ENCODE measurements at places on chromosomes 2 and 18.

GRCh38 chr2:16656784-16657391, 8.7 kb downstream of the CYRIA start:
- no peak for DNase-seq

- no peak for DNase-seq
These were observed 1347.4 kb upstream of the PIK3C3 start for GRCh38 chr18:40607542-40608148.

DNA sequence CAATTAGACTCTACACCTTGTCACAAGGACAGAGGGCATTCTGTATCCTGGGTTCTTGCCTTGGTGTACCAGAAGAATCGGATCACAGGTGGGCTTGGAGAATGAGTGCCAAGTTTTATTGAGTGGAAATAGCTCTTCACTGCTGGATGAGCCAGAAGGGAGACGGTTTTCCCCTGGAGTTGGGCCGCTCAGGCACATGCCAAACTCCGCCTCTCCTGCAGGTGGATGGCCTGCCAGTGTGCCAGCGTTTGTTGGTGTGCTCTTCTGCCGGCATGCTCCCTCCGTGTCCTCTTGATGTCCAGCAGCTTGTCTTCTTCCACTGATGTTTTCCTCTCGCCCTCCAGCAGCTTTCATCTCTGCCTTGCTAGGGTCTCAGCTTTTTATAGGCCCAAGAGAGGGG, 115.5 kb upstream of the RAB27B start:
- no peak for DNase-seq

DNA sequence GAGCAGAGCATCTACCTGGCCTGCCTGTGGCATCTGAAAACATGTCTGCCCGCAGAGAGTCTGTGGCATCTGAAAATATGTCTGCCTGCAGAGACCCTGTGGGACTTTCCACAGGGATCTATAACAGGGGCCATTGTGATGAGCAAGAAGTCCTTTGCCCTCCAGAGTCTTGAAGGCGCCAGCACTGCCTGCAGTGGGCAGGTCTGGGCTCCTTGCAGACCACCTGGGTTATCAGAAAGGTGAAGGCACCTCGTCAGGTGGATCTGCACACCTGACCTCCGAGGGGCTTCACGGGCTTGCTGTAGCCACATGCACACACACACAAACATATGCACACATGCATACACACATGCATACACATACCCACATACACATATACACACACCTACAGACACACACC, 189.5 kb upstream of the HDAC4 start:
- no peak for DNase-seq

- no peak for DNase-seq
These were observed 32.3 kb upstream of the ASPRV1 start for GRCh38 chr2:69993708-69994107.

DNA sequence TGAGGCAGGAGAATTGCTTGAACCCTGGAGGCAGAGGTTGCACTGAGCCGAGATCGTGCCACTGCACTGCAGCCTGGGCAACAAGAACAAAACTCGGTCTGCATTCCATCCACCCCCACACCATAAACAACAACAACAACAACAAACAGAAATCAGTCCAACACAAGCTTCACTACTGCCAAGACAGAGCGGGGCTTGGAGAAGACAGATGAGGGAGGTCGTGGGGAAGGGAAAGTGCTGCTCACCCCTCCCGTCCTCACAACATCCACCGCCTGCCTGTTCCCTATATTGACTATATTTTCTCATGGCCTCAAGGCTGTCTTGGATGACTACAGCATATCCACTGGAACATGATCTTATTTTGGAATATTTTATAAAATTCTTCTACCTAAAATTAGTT, 137.6 kb upstream of the TTC39C start:
- no peak for DNase-seq

DNA sequence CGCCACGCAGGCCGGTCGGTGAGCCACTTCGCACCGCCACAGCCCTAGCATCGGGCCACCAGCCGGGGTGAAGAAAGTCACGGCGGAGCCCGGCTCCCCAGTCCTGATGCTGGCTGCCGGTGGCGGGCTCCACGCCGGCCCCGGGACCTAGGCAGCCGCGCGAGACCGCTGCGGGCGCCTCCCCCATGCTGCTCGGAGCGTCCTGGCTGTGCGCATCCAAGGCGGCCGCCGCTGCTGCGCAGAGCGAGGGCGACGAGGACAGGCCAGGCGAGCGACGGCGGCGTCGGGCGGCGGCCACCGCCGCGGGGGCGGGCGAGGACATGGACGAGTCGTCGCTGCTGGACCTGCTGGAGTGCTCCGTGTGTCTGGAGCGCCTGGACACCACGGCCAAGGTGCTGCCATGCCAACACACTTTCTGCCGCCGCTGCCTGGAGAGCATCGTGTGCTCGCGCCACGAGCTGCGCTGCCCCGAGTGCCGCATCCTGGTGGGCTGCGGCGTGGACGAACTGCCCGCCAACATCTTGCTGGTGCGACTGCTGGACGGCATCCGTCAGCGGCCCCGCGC, 433 bp downstream of the SH3RF3 start:
- peak; percentile 69 for DNase-seq

- no peak for DNase-seq
These were observed 10.8 kb downstream of the GPR35 start for GRCh38 chr2:240635998-240636547.

DNA sequence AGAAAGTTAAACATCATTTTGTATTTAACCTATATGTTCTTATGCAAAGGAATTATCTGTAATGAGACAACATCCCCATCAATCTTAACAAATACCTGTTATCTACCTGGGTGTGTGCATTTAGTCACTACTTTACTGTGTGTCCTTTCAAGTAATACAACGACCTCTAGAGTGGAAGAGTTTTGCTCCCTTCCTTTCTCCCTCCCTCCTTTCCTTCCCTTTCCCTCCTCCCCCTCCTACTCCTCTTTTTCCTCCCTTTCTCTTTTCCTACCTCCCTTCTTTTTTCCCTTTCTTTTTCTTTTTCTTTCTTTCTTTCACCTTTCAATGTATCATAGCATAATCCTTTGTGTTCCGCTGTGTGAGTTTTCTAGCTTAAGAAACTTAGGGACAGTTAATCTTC, 532.3 kb downstream of the SLC4A3 start:
- DNase-seq: no peak

GRCh38 chr18:44871771-44872170, 191.1 kb downstream of the SETBP1 start:
- no peak for DNase-seq

- DNase-seq: no peak
These were observed 1.2 kb upstream of the MAPRE3 start for GRCh38 chr2:26969077-26969844.

GRCh38 chr2:56239437-56239836, 55.6 kb downstream of the CCDC85A start:
- DNase-seq: no peak

- DNase-seq: no peak
These were observed 270.0 kb downstream of the CYP26B1 start for GRCh38 chr2:71877636-71878035.

DNA sequence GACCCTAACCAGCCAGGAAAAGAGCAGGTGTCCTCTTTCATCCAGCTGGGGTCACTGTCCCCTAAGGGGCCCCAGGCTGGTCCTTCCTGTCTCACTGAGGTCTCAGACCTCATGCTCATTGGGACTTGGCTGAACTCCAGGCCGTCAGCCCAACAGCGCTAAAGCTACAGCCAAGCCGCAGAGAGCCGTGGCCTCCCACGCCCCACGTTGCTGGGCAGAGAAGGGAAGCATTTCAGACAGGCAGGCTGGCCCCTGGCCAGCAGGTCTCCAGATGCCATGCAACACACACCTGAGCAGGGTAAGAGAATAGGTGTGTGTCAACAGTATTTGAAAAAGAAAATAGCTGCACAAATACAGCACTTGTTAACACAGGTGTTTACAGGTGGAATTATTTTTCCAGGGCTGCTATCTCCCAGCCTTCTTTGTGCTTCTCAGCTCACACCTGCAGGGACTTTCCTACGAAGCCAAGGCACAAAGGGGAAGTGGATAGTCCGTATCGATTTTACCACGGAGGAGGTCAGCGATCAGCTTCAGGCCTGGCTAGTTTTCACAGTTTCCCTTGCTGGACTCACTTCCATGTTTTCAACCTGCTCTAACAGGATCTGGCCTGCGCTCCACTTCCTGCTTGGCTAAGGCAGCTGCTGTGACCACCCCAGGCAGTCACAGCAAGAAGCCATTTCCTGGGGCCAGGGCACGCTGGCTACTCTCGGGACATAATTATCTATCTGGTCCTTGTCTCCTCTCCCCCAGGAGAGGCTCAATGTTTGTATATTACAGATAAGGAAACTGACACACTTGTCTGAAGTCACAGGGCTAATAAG, 156.1 kb upstream of the ID2 start:
- DNase-seq: peak; percentile 46

DNA sequence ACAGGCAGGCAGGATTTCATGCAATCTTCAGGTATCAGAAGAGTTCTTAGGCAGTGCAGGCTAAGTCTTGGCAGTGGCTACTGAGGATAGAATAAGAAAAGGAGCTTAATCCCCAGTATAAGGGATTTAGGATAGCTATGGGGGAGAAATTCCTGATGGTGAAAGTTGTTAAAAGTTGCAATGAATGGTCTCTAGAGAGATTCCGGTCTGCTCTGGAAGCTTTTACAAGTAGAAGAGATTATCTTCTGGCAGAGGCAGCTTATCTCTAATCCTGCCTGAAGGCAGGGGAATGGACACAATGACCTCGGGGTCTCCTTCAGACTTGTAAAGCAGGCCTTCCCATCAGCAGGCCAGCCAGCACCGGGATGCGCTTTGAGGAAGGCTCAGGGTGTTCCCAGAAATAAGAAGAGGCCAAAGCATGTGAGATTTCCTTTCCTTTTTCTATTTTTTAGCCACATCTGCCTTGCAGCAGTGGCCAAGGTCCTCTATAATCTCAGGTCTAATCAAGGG, 253.9 kb upstream of the KLHL29 start:
- no peak for DNase-seq

DNA sequence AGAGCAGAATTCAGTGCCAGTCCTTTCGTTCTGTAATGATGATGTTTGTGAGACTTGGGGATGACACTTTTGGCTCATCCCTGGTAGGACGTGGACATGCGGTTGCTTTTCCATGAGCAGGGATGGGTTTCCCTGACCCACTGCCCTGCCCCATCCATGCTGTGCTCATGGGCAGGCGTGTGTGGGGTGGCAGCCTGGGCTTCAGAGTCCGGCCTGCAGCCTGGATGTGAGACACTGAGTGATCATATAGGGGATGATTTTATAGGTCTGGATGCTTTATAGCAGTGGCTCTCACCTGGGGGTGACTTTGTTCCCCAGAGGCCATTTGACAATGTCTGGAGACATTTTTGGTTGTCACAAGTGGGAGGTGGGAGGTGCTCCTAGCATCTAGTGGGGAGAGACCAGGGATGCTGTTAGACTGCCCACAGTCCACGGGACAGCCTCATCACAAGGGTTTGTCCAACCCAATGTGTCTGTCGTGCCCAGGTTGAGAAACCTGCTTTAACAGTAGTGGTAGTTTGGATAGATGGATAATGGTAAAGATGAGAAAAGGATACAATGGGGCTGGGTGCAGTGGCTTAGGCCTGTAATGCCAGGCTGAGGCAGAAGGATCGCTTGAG, 38.9 kb downstream of the LDLRAD4 start:
- peak; percentile 37 for DNase-seq

DNA sequence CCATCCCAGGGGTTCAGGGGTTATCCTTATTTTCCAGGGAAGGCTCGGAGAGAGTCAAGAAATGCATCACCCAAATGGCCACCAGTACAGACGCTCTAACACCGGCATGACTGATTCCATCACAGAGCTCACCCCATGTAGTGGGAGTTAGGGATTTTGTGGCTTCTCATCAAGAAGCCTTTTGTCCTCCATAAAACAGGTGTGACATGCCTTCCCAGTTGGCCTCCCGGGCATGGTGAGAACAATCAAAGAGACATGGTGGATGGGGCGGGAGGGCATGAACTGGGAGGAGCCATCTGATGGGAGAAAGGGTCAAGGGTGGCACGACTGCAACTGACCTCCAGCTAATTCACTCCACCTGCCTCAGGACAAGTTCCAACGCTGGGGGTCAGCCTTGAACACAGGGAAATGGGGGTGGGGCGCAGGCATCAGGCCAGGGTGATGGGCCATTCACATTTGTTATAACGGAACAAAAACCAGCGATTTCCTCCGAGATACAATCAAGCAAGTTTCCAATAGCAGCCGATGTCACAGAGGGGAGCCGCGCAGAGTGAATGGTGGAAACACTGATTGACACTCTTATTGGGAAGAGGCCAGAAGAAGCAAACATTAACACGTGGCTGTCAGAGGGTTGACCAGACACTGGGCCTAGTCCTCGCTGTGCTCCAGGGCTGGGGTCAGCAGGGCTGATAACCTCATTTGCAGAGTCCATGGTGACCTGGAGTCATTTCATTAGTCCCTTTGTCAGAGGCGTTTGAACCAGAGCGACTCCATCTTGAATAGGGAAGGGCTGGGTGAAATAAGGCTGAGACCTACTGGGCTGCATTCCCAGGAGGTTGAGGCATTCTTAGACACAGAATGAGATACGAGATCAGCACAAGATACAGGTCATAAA, 80.5 kb upstream of the HPCAL1 start:
- DNase-seq: no peak

- DNase-seq: no peak
These were observed 268.6 kb upstream of the AGAP1 start for GRCh38 chr2:235225261-235225660.

DNA sequence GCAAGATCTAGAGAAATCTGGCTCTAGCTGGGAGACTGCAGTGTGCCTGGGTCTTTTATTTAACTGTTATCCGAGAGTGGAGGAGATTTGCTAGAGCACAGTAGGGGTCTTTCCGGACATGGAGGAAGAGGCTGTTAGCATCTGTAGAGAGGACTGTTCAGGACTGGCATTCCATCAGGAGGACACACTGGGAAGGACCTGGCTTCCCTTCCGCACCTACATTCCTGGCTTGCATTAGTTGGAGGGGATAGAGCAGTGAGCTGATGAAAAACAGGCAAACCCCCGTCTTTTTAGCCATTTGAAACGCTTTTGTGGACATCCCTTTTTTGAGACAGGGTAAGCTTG, 874 bp upstream of the PIEZO2 start:
- DNase-seq: no peak

- DNase-seq: no peak
These were observed 754.4 kb downstream of the ADCYAP1 start for GRCh38 chr18:1658908-1659566.

- no peak for DNase-seq
These were observed 76.5 kb downstream of the SFXN5 start for GRCh38 chr2:72994991-72995380.

DNA sequence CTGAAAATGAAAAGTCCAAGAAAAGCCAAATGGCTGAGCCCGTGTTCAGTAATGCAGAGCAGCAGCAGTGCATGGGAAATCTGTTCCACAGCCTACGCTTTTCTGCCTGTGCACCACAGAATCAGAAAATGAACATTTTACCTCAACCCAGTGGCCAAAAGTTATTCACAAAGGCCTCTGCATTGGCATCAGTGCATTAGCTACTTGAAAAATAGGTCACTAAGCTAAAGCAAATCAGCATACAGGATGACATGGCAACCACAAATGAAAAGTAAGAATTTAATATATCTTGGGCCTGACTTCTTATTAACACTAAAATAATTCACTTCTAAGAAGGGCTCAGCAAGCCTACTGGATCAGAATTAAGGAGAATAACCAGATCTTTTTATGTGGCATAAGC, 1145.3 kb upstream of the CHAC2 start:
- no peak for DNase-seq
